NCI-H1436 treated with DMSO at 0.1 percent for 48 hours (cell line): ENCODE measurements at places on chromosomes 5 and 9.

- DNase-seq = no peak
Measured at GRCh38 chr5:5629607-5629978, 207.1 kb downstream of the ICE1 start.

DNA sequence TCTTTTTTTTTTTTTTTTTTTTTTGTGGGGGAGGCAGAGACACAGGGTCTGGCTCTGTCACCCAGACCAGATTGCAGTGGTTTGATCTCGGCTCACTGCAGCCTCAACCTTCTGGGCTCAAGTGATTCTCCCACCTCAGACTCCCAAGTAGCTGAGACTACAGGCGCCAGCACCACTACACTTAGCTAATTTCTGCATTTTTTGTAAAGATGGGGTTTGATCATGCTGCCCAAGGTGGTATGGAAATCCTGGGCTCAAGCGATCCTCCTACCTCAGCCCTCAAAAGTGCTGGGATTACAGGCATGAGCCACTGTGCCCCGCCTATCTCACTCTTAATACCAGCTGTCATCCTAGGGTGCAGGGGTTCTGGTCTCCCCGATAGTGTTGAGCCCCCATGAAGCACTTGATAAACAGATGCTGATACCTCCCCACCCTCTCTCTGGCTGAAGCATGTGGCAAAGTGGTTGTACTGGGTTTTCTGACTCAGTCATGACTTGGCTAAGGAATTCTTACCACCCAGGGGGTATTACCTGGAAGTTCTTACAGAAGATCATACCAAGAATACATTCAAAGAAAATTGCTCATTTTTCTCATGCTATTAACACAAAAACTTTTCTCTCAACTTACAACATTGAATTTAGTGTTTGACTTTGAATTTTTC lies 110.2 kb upstream of the DAPK1 start:
- DNase-seq = no peak

GRCh38 chr9:130010151-130010988 lies 32.6 kb downstream of the FNBP1 start:
- DNase-seq = no peak

DNA sequence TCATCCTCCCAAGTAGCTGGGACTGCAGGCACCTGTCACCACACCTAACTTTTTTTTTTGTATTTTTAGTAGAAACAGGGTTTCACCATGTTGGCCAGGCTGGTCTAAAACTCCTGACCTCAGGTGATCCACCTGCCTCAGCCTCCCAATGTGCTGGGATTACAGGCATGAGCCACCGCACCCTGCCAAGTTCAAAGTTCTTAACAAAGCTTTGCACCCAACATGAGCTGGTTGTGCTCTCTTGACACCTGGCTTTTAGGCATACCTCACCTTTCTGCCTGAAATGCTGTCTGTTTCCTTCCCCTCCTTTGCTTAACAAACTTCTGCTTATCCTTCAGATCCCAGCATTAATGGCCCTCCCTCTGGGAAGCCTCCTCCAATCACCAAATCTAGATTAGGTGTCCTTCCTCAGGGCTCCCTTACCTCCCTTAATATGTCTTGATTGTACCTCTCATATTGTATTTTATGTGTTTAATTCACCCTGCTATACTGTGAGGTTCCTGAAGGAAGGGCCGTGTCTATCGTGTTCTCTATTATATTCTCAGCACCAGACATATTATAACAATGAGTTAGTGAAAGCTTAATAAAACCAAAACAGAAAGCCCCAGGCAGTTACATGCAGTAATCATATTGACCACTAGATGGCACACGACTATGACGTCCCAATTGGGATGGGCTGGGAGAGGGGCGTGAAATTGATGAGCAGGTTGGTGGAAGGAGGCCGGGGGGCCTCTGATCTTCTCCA lies 62.9 kb upstream of the PPARGC1B start:
- no peak for DNase-seq

GRCh38 chr9:92522983-92523970 lies 12.5 kb downstream of the ECM2 start:
- DNase-seq = no peak

DNA sequence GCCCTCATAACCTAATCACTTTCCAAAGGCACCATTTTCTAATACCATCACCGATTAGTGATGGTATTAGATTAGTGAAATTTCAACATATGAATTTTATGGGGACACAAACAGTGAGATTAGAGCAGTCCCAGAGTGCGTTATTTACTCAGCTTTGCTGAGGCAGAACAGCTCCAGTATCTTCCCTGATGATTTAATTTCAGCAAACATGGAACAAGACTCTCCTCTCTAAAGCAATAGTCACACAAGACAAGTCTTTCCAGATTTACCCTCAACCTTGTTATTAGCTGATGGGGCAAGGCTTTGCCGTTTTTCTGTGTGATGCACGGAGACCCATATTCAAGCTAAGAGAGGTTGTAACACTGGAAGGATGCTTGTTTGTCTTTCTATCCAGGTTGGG lies 333.4 kb downstream of the FBXL7 start:
- DNase-seq = no peak

DNA sequence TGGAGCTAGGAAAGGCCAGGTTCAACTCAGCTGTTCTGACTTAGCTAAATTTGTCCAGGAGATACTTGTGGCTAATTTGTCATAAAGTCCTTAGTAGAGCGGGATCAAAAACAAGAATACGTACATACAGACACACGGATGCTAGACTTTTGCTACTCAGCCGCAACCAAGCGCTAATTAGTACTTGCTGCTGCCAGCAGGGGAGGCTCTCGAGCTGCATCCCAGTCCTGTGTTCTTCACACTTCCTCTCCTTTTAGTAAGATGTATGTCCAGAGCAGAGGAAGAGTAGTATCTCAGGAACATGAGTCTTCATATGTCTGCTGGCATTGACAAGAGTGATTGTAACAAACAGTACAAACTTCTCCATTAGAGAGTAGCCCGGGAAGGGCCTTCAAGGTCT lies 58.3 kb downstream of the CYFIP2 start:
- DNase-seq = no peak

- DNase-seq = no peak
Measured at GRCh38 chr9:90974016-90974415, 172.4 kb downstream of the SYK start.

DNA sequence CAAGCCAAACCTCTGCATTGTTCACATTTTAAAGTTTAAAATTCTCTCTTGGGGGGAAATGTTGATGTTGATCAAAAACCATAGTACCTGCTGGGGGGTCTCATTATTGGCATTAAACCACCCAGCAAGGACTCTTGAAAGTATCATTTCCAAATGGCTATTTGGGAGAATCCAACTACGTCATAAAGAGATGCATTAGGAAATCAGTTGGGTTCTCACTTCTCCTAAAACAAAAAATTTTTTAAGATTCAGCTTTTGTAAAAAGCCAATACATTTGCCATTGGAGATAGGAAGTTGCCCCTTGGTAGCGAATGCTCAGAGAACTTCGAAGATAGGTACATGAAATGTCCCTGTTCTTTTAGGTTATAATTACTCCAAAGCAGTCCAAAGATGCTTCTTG lies 96.4 kb downstream of the GNAQ start:
- DNase-seq = no peak

DNA sequence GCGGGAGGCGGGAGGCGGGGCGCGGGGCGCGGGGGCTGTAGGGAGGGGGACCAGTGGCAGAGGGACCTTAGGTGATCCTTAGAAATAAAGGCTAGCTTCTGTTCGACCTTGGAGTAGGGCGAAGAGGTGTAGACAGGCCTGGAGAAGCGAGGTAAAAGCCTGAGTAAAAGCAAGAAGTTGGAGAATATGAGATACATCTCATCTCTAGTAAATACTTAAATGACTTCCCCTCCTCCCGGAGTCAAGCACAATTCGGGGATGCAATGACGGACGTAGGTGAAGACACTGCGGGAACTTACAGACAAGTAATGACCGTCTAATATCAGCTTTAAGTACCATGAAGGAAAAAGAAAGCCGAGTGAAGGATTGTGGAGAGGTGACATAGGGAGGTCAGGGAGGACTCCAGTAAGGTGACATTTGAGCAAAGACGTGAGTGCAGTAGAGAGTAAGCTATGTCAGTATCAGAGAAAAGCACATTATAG lies 466 bp downstream of the SMC2 start:
- no peak for DNase-seq

DNA sequence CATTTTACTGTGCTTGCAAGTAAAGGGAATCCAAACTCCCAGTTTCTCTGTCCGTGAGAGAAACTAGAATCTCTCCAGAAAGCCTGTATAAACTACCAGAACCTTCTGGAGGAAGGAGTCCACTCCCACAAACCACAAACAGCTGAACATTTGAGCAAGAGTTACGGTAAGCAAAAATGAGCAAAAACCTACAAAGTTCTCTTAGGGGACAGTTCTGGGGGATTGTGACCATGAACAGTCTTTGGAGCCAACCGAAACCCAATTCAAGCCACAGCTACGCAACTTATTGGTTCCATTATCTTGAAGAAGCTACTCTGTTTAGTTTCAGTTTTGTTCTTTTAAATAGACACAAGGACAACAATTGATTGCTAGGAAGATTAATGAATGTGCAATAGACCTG lies 330.6 kb downstream of the ASTN2 start:
- DNase-seq = no peak
